ENCODE measurements at places on chromosomes 12 and 14.

GRCh38 chr14:42391146-42391834, 784.6 kb downstream of the LRFN5 start:
- DNase-seq: no peak

DNA sequence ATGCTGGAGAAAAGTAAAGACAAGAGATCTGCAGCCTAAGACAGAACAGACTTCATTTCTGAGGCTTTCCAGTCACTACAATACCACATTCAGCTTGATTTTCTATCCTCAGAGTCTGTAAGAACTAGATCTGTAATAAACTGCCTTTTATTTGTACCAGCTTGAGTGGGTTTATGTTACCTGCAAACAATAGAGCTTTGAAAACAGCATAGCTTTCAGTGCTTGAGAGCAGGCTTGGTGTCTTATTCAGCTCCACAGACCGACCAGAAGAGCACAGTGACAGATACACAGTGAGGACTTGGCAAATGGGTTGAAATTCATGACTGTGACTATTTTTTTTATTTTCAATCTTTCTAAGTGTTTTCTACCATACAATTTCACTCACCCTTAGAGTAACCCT, 207.8 kb upstream of the OTX2 start:
- DNase-seq: no peak

GRCh38 chr14:105937253-105938054, 411.1 kb downstream of the TMEM121 start:
- peak; percentile 20 for DNase-seq

GRCh38 chr12:122471324-122472226, 29.2 kb downstream of the ZCCHC8 start:
- DNase-seq: no peak

DNA sequence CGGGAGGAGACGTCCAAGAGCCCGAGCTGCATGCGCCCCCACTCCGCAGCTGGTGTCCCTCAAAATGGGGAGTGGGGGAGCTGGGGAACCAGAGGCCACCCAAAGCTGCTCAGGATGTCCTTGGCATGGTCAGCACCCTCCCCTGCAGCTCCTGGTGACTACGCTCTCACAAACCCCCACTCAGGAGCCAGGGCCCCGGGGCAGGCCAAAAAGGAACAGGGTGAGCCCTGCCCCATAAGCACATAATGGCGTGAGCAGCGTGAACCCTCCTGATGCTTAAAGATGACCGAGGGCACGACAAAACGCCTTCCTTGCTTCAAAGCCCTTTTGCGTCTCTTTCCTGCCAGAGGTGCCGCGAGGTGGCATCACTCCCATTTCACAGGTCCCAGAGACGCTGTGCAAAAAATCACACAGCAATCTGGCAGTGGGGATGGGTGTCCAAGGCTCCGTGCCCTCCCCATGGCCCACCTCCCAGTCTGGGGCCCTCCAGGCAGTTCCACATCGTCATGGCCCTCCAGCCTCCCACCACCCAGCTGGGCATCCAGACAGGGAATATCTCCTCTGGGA, 13.5 kb downstream of the NCOR2 start:
- no peak for DNase-seq

- DNase-seq: no peak
Measured at GRCh38 chr12:47722941-47723631, 2.2 kb downstream of the ENDOU start.

DNA sequence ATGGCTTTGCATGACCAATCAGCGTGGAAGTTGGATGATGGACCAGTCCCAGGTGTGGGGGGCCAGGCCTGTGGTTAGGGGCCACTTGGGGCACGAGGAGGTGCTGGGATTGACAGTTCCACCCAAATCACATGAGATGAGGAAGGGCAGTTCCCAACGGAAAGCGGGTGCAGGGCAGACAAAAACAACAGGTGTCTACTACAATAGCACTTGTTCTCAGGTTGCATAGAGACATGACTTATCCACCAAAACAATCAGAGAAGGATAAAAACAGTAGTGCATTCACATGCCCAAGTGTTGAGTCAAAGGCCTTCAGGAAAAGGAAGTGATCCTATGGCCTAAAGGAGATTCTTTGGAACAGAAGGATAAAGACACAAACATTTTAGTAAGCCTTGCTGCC, 14.6 kb upstream of the EIF2B2 start:
- peak; percentile 7 for DNase-seq

DNA sequence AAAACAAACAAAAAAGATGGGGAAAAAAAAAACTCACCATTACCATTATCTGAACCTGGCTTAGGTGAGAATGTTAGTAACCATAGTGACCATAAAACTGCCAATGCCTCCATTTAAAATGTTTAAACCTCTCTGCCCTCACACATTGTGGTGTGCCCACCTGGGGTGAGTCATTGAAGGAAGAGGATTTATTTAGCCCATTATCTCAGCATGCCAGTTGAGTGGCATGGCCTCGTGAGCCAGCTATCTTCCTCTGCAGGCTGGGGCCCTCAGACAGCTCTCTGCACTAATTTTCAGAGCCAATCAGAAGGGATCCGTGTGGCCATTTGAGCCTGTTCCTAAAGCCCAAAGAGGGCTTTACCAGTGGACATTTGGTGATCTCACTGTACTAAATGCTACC, 81.8 kb upstream of the CCDC198 start:
- no peak for DNase-seq

- no peak for DNase-seq
Measured at GRCh38 chr12:72075401-72075800, 136.8 kb downstream of the TPH2 start.

GRCh38 chr12:1272142-1272541, 281.1 kb downstream of the ERC1 start:
- no peak for DNase-seq

GRCh38 chr14:95046711-95047681, 110.3 kb downstream of the DICER1 start:
- DNase-seq: no peak

DNA sequence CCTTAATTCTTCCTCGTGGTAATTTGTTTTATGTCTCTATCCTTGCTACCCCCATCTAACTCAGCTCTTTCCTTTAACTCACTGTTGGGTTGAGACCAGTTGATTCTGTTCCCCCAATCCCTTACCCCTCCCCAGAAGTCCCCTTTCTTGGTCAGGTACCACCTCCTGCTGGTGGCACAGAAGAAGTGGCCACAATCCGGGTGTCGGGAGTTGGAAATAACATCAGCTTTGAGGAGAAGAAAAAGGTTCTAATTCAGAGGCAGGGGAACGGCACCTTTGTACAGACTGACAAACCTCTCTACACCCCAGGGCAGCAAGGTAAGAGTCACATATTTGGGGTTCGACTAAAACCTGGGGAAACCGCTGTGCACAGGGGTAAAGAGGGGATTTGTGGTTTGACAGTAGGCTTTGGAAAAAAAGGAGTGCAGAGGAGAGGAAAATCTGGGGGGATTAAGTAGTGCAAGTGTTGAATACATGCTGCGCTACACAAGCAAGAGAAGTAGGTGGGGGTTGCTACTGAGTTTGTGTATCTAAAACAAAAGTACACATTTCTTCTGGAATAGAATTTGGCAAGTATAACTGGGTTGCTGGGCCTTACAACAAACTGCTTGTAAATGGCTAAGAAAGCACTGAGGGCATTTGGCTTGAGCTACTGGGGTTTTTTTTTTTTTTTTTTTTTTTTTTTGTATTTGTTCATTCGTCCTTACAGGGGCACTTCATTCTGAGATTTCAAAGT, 1.3 kb downstream of the A2ML1 start:
- DNase-seq: no peak

GRCh38 chr12:68157380-68157779, 2.2 kb downstream of the IFNG start:
- DNase-seq: no peak

DNA sequence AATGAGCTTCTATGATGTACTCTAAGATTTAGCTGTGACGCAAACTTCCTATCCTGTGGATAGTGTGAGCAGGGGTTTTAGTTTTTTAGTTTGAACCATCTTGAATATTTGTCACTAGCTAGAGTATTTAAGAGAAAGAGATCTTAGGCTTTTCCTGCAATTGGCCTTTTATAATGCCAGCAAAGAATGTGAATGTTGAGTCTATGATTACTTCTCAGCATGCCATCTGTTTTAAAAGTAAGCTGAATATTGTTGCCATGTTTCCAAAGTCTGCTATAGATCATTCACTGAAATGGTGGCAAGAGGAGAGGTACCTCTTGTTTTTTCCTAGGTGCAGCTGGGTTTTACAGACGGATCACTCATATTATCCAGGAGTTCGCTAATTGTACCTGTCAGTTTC, 1783.6 kb upstream of the FLRT2 start:
- DNase-seq: no peak
